Hindlimb muscle (tissue), 1 donor: ENCODE measurements at places on chromosomes 12 and 14. TPM values are rescaled to one million over a fixed set of nuclear protein-coding genes. Genes with fewer than 3 reads are reported as not detected.

The SLCO1B3 gene
- not detected for polyA plus RNA-seq

The LAG3 gene
- 0.80 TPM for polyA plus RNA-seq

The KICS2 gene
- 3.6 TPM for polyA plus RNA-seq

The SLCO1B1 gene
- not detected for polyA plus RNA-seq

The RNASE3 gene
- 0.27 TPM for polyA plus RNA-seq

The CHMP4A gene
- polyA plus RNA-seq, result 37.6 TPM

The KLHDC2 gene
- polyA plus RNA-seq, result 73.5 TPM

The NANOG gene
- 0.61 TPM for polyA plus RNA-seq

The E2F7 gene
- polyA plus RNA-seq, result 3.6 TPM

The SERPINA12 gene
- polyA plus RNA-seq, result not detected

The YLPM1 gene
- polyA plus RNA-seq, result 51.9 TPM

The KRT8 gene
- polyA plus RNA-seq, result 2.1 TPM

The ARHGAP9 gene
- polyA plus RNA-seq, result 8.3 TPM

The RPGRIP1 gene
- 1.2 TPM for polyA plus RNA-seq

The EPS8 gene
- 34.5 TPM for polyA plus RNA-seq

The PTGDR gene
- polyA plus RNA-seq, result 0.37 TPM

The GALNT4 gene
- polyA plus RNA-seq, result 2.3 TPM

The NAP1L1 gene
- polyA plus RNA-seq, result 411 TPM

The TAS2R30 gene
- 0.14 TPM for polyA plus RNA-seq

The GLI1 gene
- polyA plus RNA-seq, result 8.2 TPM

The EFS gene
- 56.9 TPM for polyA plus RNA-seq

The TAS2R43 gene
- polyA plus RNA-seq, result 0.27 TPM
